ENCODE measurements at places on chromosomes 3 and 15. TPM values are rescaled to one million over a fixed set of nuclear protein-coding genes. Genes with fewer than 3 reads are reported as not detected.

DNA sequence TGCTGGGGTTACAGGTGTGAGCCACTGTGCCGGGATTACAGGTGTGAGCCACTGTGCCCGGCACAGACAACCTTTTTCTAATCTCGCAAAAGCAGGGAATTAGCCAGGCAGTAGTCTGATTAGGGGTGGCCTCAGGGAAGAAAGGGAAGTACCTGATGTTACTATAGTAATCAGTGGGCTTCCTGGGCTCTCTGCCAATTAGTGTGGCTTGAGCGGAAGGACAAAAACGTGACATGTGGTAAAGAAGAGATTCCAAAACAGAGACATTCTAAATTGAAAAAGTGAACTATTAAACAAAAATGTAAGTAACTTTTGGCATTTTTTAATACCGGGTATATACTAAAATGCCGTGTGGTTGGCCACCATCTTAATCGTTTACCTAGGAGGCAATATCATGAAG, 48.1 kb downstream of the CFAP20DC start:
- DNase-seq, result no peak

GRCh38 chr3:172461530-172462138, 13.4 kb upstream of the GHSR start:
- DNase-seq, result no peak

DNA sequence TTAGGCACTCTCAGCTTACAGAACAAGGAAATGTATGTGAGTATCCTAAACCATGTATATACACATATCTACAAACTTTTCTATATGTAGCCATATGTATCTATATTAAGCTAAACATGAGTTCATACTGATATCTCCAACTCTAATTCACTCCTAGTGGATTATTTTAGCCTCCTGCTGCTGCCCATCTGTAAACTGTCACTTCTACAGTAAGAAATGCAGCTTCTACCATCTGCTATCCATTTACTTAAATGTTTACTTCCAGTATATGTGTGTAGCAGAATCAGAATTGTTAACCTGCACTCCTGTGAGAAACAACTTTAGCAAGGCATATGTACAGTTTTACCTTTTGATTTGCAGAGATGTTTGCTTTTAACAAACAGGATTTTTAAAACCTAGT, 478.5 kb upstream of the CBLB start:
- DNase-seq, result no peak

- no peak for DNase-seq
Observed at GRCh38 chr3:126322181-126322967, 34.8 kb downstream of the KLF15 start.

- DNase-seq, result peak; percentile 45
Observed at GRCh38 chr15:62068071-62068809, 1.5 kb downstream of the C2CD4A start.

DNA sequence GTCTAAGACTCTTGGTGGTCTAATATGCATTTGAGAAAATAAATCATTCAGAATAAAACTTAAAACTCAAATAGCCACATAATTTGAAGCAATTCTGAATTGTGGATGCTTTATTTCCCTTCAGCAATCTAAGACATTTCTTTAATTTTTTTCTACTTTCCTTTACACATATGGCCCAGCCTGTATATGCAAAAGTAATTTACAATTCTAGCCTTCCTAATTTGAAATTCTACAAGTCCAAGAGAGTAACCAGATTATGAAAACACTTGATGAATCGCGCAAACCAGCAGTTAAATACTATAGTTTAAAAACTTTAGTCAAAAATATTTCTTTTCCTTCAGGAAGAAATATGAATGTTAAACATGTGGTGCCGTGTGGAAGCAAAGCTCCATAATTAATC, 1014.2 kb downstream of the TUSC7 start:
- no peak for DNase-seq

DNA sequence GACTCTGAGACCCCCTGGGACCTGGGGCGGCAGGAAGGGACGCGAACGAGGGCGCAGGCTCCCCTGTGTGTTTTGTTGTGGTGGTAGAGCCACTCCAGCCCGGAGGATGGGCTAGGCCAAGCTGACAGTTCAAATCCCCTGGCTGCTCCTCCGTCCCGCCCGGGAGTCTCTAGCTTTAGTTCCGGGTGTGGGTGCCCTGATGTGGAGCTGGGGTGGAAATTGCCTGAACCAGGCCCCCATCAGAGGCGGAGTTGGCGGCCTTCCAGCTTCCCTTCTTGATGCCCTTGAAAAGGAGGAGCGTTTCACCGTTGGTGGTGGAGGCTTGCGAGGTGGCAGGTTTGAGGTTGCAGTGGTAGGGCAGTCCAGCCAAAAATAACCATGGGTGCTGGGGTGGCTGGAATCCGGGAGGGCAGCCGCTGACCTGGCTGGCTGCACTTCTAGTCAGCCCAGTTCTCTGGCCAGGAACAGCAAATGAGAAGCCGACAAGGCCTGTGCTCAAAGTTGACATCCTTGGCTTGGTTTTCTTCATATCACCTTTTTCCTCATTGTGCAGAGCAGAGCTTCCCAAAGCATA, 817 bp downstream of the CLK3 start:
- peak; percentile 93 for DNase-seq

GRCh38 chr3:51988286-51989146, 5.2 kb downstream of the ACY1 start:
- DNase-seq, result no peak

DNA sequence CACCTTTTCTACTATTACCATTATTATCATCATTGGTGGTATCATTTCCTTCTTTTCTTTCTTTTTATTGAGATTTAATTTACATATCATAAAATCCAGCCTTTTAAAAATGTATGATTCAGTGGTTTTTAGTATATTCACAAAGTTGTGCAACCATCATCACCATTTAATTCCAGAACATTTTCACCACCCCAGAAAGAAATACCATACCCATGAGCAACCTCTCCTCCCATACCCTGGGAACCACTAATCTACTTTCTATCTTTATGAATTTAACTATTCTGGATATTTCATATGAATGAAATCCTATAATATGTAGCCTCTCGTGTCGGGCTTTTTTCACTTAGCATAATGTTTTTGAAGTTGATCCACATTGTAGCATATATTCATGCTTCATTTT, 29.1 kb downstream of the AAGAB start:
- no peak for DNase-seq

GRCh38 chr15:60264088-60264487, 133.7 kb downstream of the ANXA2 start:
- DNase-seq, result no peak

GRCh38 chr3:24272875-24273274, 221.8 kb downstream of the THRB start:
- no peak for DNase-seq

DNA sequence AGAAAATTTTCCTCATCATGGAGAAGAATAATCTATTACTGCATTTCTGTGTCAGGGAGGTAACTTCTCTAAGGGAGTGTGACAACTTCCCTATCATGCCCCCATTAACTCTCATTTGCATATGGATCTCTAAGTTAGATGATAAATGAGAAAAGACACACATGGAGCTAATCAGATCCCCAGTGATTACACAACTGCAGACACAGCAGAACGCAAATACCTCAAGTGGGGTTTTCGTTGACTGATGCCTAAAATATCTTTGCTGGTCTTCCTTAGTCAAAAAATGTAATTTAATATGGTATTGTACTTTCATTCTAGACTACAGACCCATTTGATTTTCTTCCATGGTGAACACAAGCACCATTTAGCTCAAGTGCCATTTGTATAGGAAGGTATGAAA, 630.5 kb downstream of the TBL1XR1 start:
- DNase-seq, result no peak

DNA sequence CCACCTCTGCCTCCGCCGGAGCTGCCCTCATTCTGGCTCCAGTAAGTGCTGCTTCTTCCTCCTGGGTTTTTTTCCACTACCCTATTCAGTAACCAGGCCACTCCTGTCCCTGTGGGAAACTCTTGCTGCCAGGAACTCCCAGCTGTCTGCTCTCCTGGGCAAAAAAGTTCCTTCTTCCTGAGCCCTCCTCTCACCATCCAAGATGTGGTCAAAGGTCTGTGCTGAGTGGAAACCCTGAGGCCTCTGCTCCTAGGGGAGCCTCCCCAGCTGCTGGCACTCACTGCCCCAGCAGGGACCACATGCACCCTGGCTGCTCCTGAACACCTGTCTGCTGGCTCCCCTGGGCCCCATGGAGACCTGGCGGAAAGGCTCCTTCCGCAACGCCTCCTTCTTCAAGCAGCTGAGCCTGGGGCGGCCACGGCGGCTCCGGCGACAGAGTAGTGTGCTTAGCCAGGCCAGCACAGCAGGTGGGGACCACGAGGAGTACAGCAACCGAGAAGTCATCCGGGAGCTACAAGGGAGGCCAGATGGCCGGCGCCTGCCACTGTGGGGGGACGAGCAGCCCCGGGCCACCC, 454 bp downstream of the C15orf62 start:
- no peak for DNase-seq

DNA sequence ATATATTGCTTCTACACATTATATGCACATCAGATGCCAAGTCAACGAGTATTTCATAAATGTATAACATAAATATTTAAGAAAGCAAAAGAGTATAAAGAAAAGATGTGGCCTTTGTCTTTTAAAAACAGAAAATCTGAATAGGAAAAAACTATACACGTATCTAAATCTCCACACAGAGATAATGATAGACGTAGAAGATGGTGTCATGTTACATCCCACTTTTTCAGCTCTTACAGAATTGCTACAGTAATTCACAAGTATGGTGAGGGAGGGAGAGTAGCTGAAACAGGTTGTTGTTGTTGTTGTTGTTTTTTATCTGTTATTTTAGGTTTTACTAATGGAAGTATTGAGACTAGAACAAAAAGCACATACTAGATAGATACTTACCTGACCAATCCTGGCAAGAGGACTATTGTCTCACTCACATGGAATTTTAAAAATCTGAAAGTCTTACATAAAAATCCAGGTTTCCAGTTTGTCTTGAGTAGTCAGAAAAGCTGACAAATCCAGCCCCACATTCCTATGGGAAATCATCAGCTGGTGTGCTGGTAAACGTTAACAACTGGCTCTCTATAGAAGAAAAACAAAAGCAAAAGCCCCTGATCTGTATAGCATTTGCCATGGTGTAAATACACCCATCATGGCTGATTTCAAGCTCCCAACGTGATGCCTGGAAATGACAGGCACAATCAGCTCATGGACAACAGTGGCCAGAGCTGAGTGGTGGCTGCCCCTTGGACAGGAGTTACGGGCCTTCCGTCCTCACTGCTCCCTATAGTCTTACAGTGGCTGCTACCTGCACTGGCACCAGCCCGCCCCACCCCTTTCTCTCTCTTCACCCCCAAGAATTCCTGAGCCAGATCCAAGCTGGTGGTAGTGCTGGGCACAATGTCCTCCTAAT, 47.4 kb upstream of the VGLL4 start:
- DNase-seq, result no peak

Gene KBTBD13
- total RNA-seq, result 4.1 TPM

Gene TTLL13
- 0.14 TPM for total RNA-seq

Gene GOLGA8M
- not detected for total RNA-seq

Gene ZNF501
- 4.3 TPM for total RNA-seq

Gene PLXND1
- total RNA-seq, result 51.7 TPM
